ENCODE measurements at places on chromosomes 1 and 21. TPM values are rescaled to one million over a fixed set of nuclear protein-coding genes. Genes with fewer than 3 reads are reported as not detected.

Gene RBM34
- total RNA-seq: 67.0 TPM

GRCh38 chr21:26842300-26842699, 2.9 kb downstream of the ADAMTS1 start:
- DNase-seq: no peak

Gene UTS2
- total RNA-seq: not detected

DNA sequence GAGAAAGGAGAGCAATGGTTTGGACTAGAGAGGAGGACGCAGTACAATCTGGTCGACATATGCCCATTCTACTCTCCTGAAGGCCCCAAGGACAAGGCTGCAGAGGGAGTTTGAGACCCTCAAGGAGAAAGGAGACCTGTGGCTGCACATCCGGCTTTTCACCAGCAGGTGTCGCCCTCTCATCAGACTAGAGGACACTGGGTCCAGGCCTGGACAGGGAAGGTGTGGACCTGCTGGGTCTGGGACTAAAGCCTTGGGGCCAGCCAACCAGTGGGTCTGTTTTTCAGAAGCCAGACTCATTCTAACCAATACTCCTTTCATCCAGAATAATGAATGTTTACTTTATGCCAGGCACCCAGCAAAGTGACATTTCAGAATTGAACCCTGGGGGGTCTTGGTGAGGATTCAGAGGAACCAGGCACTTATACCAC, 5.0 kb downstream of the SRARP start:
- DNase-seq: peak; percentile 84

DNA sequence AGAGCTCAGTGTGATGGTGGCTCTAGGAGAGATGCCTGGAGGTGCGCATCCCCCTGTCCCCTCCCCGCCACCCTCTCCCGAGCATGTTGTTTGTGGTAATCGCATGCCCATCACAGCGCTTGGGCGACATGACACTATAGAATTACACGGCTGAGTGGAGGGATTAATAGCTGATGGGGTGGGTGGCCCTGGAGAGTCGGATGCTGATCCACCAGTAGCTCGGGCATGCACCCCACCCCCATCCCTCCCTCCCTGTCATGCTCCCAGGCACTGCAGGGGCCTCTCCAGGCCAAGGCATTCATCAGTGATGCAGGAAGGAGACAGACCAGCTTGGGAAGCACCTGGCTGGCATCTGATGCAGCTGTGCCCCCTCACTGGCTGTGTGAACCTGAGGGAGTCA, 159.0 kb upstream of the IGSF21 start:
- no peak for DNase-seq

Gene LCA5L
- total RNA-seq: 3.0 TPM

DNA sequence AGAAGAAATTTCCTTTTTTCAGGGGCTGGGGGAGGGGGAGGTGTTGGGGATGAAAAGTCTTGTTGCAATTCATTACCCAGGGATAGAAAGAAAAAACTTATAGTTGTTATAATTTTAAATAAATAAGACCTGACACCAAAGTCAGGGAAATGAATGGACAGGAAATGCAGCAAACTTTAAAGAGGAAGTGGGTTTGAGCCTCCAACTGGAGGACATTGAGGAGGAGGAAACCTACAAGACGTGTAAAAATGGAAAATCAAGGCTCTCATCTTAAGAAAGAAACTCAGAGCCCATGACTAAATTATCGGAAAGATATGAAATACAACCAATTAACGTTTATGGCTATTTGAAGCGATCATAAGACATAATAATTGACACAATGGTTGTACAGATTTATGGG, 54.4 kb downstream of the NIBAN1 start:
- no peak for DNase-seq

GRCh38 chr1:30824736-30825429, 67.3 kb upstream of the LAPTM5 start:
- no peak for DNase-seq

- no peak for DNase-seq
These were observed 7.3 kb downstream of the TMCO4 start for GRCh38 chr1:19792237-19793002.

Gene GBP7
- total RNA-seq: not detected

Gene ARHGEF19
- 24.8 TPM for total RNA-seq

- DNase-seq: peak; percentile 70
These were observed 1.7 kb downstream of the HLX start for GRCh38 chr1:220880726-220881506.

DNA sequence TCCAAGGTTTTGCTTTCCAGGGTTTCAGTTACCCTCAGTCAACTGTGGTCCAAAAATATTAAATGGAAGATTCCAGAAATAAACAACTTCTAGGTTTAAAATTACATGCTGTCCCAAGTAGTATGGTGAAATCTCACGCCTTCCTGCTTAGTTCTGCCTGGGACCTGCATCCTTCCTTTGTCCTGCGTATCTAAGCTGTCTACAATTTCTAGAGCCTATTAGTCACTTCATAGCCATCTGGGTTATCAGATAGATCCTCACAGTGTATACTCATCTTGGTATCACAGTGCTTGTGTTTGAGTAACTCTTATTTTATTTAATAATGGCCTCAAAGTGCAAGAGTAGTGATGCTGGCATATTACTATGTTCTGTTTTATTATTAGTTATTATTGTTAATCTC, 157.7 kb downstream of the ROR1 start:
- DNase-seq: no peak

Gene LRRC71
- total RNA-seq: not detected

Gene LMO4
- 51.4 TPM for total RNA-seq

- DNase-seq: no peak
These were observed 110.9 kb downstream of the ASTN1 start for GRCh38 chr1:177053648-177054047.

- no peak for DNase-seq
These were observed 14.2 kb downstream of the UCK2 start for GRCh38 chr1:165841582-165842017.

GRCh38 chr1:39086865-39087409, 60.8 kb downstream of the NDUFS5 start:
- no peak for DNase-seq

GRCh38 chr1:153945795-153946621, 510 bp downstream of the DENND4B start:
- peak; percentile 85 for DNase-seq

DNA sequence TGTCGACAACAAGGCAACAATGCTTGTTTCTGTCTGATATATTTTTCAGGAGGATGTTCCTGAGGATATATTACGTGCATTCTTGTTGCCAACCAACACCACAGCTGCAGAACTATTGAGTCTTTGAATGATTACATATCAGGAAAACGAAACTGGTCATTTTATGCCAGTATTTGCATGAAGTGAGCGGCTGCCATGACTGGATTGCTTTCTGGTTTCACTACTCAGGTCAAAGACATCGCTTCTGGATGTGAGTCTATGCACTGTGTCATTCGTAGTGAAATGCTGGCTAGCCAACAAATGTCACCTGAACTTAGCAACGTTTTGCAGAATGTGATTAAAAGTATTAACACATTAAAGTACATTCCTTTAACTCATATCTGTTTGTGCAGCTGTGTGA, 35.8 kb upstream of the OLFM3 start:
- DNase-seq: no peak

GRCh38 chr1:11908095-11908675, 18.0 kb downstream of the KIAA2013 start:
- DNase-seq: peak; percentile 53
